ENCODE measurements at places on chromosomes 2 and 18.

DNA sequence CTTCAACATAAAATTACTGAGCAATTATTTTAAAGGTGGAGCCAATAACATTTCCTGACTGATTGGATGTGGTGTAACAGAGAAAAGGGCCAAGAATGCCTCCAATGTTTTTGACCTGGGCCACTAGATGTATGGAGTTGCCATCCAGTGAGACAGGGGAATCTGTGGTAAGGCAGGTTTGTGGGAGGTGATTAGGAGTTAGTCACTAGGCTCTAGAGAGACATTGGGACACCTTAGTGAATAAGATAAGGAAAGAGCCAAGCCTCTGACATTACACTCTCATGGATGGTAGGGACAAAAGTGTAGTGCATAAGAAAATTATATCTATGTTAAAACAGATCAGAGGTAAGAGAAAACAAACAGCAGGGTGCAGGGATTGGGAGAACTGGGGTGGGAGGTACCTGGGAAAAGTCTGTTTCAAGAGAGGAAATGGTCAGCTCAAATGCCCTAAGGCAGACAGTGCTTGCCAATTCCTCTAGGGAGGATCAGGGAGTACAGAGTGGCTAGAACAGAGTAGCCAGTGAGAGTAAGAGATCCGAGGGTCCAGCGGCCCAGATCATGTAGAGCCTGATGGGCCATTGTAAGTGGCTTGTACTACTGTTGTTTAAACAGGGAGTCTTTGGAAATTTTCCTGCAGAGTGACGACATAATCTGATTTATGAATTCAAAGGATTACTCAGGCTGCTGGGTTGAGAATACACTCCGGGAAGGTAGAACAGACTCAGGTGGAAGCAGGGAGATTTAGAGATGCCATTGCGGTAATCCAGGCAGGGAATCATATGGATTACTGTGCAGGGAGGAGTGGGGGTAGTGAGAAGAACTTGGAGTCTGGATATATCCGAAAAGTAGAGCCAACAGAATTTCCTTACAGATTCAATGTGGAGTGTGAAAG lies 45.7 kb upstream of the CUL3 start:
- H3K4me3 ChIP-seq, result no peak overlapping the region
- H3K4me1 ChIP-seq, result no peaks in the 10 kb centered on the region
- no peaks in the 10 kb centered on the region for H3K36me3 ChIP-seq
- no peaks in the 10 kb centered on the region for H3K27me3 ChIP-seq
- no peak overlapping the region for H3K27ac ChIP-seq

- no peak for DNase-seq
- H3K27ac ChIP-seq, result no peak overlapping the region
- H3K4me3 ChIP-seq, result no peak overlapping the region
These were observed 214.1 kb downstream of the MEIS1 start for GRCh38 chr2:66649006-66649405.

DNA sequence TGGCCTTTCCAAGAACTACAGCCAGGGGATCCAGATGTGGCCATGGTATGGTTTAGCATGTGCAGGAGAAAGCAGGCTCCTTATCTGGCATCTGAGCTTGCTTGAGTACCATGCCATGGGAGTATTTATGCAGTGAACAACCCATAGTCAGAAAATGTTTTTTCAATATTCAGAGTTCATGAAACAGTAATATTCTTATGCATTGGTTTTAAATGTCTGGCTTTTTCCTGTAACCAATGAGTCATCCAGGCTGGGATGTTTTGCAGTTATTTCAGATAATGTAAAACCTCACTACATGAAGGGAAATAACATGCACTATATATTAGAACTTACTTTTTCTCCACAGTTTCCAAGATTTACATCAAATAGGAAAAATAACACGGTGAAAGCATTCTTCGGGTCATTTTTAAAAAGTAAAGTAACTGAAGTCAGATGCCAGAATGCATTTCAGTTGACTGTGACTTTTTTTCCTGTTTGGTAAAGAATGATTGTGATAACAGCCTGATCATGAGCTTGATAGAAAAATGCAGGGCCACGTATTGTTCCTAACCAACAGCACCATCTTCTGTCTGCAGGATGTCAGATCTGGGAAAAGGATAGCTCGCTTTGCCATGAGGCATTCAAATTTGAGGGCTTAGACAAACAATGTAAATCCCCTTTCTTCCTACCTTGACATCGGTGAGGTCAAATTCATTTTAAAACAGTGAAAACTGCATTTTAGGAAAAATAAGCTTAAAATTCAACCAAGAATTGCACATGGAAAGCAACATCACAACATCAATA lies 152.8 kb downstream of the DSC3 start:
- H3K27ac ChIP-seq, result no peak overlapping the region
- no peaks in the 10 kb centered on the region for H3K27me3 ChIP-seq
- no peaks in the 10 kb centered on the region for H3K36me3 ChIP-seq
- H3K4me3 ChIP-seq, result no peak overlapping the region
- no peaks in the 10 kb centered on the region for H3K4me1 ChIP-seq

DNA sequence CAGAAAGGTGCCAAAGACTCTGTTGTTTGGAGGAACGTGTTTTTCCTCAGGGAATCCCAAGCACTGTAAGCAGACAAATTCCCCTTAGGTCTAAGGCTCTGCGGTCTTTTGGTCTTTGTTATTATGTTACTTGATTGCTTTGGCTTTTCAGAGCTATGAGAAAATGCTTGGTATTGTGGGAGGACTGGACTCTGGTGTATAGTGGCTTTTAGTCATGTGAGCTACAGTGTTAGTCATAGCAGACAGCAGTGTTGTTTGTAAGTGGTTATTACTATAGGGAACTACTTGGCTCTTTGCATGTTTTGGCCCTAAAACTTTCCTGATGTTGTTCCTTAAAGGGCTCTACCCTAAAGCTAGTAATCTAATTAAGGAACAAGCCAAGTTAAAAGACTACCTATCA lies 956.2 kb upstream of the LRATD1 start:
- no peaks in the 10 kb centered on the region for H3K27me3 ChIP-seq
- no peaks in the 10 kb centered on the region for H3K36me3 ChIP-seq
- H3K4me3 ChIP-seq, result no peak overlapping the region
- no peaks in the 10 kb centered on the region for H3K4me1 ChIP-seq
- no peak overlapping the region for H3K27ac ChIP-seq

- no peaks in the 10 kb centered on the region for H3K4me1 ChIP-seq
- no peak overlapping the region for H3K27ac ChIP-seq
- no peak for DNase-seq
- H3K36me3 ChIP-seq, result no peaks in the 10 kb centered on the region
- H3K27me3 ChIP-seq, result no peaks in the 10 kb centered on the region
These were observed 194.8 kb upstream of the SLC8A1 start for GRCh38 chr2:40646642-40647041.

- H3K36me3 ChIP-seq, result no peaks in the 10 kb centered on the region
- peaks cover 14% of the 10 kb centered on the region for H3K27me3 ChIP-seq
- DNase-seq, result peak; percentile 57
These were observed 435.6 kb upstream of the HS6ST1 start for GRCh38 chr2:128754246-128754724.

- H3K27me3 ChIP-seq, result peaks cover 23% of the 10 kb centered on the region
- DNase-seq, result no peak
- no peak overlapping the region for H3K27ac ChIP-seq
These were observed 124.8 kb downstream of the COL6A3 start for GRCh38 chr2:237289139-237289538.

- H3K27me3 ChIP-seq, result peaks cover 6% of the 10 kb centered on the region
- no peak overlapping the region for H3K4me3 ChIP-seq
- no peak overlapping the region for H3K27ac ChIP-seq
- peaks cover 4% of the 10 kb centered on the region for H3K36me3 ChIP-seq
These were observed 89.7 kb upstream of the TTC39C start for GRCh38 chr18:23924813-23925212.

DNA sequence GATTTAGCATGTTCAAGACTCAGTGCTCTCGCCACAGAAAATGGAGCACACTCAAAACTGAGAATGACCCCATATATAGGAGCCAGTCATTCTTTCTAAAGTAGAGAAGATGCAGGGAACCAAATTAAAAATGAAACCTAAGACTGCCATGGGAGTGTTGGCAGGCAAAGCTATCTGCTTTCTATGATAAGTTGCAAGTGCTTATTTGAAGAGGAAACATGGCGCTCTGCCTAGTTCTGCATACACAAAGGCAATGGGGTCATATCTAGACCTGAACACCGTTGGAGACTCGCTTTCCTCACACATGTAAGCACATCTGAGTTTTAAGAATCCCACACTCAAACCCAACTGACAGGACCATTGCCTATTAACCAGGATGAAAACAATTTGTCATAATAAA lies 292.5 kb downstream of the ALK start:
- H3K27ac ChIP-seq, result no peak overlapping the region
- no peaks in the 10 kb centered on the region for H3K36me3 ChIP-seq
- H3K4me3 ChIP-seq, result no peak overlapping the region

DNA sequence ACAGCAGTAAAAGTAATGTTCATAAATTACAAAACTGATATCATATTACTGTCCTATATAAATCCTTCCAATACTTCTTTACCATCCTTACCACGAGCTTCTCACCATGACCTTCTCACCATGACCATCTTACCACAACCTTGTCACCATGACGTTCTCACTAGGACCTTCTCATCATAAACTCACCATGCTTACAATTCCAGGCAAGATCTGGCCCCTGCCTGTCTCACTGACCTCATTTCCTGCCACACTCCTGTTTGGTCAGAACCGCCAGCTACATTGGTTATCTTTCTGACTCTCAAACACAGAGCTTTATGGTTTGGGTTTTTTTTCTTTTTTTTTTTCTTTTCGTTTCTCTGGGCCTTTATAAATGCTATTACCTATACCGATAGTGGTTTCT lies 827.6 kb downstream of the RNF144A start:
- no peak overlapping the region for H3K27ac ChIP-seq
- H3K27me3 ChIP-seq, result peaks cover 4% of the 10 kb centered on the region
- no peak for DNase-seq
- no peaks in the 10 kb centered on the region for H3K4me1 ChIP-seq
- no peaks in the 10 kb centered on the region for H3K36me3 ChIP-seq

- no peak overlapping the region for H3K27ac ChIP-seq
- H3K4me3 ChIP-seq, result no peak overlapping the region
- no peak for DNase-seq
These were observed 353.4 kb upstream of the VRK2 start for GRCh38 chr2:57693177-57693576.

GRCh38 chr18:47716632-47717185 lies 213.8 kb downstream of the SMAD2 start:
- H3K4me1 ChIP-seq, result no peaks in the 10 kb centered on the region
- H3K4me3 ChIP-seq, result no peak overlapping the region
- no peaks in the 10 kb centered on the region for H3K36me3 ChIP-seq
- DNase-seq, result no peak
- H3K27ac ChIP-seq, result no peak overlapping the region

DNA sequence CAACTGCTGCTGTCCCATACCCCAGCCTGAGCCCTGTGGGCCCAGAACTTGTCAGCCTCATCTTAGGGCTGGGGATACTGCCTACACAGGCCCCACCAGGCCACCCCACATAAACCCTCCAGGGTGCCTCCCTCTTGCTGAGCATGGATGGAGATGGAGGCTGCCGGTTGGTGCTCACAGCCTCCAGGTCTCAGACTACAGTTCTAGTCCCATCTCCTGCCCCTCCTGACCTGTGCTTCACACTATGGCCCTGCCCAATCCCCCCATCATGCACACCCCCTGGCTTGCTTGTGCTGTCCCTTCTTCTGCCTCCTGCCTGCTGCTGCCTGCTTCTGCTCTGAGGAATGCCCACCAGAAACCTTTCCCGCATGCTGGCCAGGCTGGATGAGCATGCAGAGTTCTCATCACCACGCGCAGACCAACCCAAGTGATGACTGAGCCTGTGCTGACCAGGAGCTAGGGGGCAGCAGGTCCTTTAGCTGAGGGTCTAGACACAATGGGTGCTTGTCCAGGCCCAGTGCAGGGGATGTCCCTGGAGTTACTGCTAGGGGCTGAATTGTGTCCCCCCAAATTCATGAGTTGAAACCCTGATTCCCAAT lies 138.4 kb upstream of the HS6ST1 start:
- no peaks in the 10 kb centered on the region for H3K36me3 ChIP-seq
- no peak for DNase-seq
- H3K4me3 ChIP-seq, result no peak overlapping the region
- no peaks in the 10 kb centered on the region for H3K27me3 ChIP-seq
- H3K4me1 ChIP-seq, result no peaks in the 10 kb centered on the region

Measured in activated naive CD4-positive, alpha-beta T cell treated with anti-CD3 and anti-CD28 coated beads, Interleukin-2, amount 10 ng/mL, durations not matched to agents 7 days and 5 days (primary cell).